ENCODE measurements at places on chromosomes 16 and 17.

DNA sequence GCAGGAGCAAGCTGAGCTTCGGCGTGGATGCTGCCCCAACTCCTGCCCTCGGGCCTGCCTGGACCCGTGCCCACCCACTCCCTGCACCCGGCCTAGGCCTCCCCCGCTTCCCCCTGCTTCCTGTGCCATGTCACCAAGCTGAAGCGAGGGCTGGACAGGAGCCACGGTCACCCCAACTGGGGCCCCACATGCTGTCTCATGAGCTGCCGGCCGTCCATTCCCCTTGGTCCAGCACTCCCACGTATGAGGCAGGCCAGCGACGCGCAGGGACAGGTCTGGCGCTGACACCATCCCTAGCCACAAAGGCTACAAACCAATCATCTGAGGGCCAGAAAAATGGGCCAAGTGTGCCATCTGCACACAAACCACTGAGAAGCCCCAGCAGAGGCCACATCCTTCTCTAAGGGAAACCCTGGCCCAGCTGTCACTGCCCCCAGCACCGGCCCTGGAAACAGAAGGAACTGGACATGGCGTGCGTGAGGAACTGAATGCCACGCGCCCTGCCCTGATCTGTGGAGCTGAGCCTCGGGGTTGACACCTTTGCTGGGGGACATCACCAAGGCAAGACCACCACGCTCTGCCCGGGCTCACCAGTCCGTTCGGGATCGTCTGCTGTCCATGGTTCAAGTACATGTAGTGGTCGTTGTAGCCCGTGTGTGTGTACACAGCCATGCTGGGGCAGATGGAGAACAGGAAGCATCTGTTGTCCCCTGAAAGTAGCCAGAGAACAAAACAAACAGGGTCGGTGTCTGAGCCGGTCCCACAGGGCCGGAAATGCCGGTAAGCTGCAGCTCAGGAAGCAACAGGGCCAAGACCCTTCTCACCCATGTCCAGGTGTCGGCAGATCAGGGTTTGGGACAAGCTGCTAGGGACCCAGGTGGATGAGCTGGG, 22.2 kb downstream of the MEAK7 start:
- no peak for DNase-seq

- DNase-seq, result no peak
Observed at GRCh38 chr17:74240618-74241205, 27.3 kb downstream of the TTYH2 start.

DNA sequence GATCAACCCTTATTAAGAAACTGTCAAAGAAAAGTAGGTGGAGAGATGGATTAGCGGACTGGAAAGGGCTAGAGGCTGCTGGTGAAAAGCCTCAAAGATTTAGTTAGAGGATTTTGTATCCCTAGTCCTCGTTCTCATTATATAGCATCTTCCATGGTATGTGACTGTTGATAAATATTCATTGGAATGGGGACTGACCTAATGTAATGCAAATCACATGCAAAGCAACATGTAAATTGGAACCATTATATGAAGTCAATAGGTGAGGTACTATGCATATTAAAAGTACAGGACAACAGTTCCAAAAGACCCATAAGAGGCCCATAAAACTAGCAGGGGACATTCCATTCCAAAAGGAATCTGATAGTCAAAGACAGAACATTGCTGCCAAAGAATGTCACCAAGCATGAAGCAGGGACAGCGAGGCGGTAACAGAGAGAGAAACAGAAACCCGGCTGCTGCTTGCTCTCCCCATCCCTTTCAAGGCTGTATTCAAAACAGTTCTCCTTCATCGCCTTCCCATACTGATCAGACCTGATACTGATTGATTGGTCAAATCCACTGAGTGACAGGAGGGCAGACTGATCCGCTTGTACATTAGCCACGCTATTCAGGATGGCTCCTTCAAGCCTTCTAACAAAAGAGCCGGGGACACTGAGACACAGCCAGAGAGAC, 44.5 kb downstream of the SOX9 start:
- no peak for DNase-seq

DNA sequence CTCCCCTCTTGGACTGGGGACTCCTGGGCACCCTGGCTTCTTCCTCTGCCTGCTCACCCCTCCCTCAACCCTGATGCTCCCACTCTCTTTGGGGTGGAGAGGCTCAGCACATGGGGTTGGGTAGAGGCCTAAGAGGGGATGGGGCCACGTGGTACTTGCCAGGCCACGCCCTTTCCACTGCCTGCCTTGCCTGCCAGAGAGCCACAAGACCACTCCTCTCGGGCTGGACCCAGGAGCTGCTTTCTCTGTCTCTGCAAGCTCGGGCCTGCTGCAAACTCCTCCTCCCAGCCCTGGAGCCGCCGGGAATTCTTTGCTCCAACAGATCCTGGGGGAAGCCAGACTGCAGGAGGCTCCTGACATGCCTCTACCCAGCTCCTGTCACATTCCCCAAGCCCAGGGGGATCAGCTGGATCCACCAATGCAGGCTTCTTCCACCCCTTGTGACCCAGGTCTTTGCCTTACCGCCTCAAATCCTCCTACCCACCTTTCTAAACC, 11.8 kb downstream of the DLX4 start:
- DNase-seq, result no peak

GRCh38 chr16:5551909-5552308, 454.3 kb upstream of the EEF2KMT start:
- no peak for DNase-seq

GRCh38 chr17:79779084-79779529, 1.2 kb downstream of the CBX2 start:
- DNase-seq, result no peak

GRCh38 chr17:69597898-69598692, 183.6 kb downstream of the MAP2K6 start:
- DNase-seq, result no peak

DNA sequence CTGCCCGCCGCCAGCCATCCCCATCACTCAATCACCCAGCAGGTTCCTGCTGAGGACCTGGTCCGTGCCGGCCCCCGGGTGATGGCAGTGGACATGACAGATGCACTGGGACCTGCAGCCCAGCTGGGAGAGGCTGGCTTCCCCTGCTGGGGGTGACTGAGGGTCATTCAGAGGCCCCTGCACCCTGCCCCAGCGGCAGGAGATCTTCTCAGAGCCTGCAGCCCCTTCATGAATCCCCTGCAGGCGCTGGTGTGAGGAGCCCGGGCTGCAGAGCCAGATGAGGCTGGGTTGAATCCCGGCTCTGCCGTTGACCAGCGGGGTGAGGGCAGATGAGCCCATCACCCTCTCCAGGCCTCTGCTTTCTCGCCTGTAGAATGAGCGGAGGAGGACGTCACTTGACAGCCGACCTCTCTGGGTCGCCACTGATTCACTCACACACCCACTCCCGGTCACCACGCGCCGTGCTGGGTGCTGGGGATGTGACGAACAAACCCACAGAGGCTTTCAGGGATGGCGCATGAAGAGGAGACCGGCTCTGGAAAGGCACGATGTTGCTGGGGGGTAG, 95.2 kb upstream of the CIBAR2 start:
- no peak for DNase-seq

DNA sequence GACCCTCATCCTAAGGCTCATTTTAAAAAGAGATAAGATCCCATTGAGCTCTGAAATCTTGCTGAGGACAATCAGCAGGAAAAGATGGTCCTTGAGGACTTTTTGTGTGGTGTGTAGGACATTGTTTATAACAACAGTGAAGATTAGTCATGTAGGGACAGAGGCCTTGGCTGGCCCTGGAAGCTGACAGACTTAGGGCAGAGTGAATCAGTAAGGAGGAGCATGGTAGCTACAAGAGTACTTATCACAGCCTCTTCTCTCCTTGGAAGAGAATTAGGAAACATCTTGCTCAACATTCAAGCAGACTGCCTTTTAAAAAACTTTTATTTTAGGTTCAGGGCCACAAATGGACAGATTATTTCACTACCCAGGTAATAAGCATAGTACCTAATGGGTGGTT, 665.9 kb upstream of the SALL1 start:
- DNase-seq, result no peak

- peak; percentile 26 for DNase-seq
Observed at GRCh38 chr17:43905985-43906852, 1.1 kb downstream of the MPP2 start.

DNA sequence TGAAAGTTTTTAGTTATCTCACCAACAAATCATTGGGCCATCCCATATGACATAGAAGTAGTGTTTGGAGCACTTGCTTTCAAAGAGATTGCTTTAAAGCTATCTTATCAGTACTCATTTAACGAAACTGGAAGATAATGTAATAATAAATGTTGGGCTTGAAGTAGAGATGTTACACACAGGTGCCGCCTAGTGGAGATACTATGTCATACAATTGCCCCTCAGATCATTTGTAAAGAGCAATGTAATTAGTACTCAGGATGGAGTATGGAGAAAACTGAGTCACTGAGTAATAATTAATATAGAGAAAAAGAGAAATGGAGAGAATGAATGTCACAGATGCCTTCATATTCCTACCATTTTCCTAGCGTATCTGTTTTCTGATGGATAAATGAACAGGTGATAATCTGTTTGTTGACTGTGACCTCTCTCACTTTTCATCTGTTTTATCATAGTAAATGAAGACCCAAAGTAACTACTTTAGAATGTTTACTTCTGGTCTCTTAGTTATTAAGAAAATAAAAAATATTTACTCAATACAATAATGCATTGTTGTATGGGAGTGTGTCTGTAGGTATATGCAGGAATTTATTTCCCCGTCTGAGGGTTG, 80.4 kb downstream of the EFCAB5 start:
- DNase-seq, result no peak

DNA sequence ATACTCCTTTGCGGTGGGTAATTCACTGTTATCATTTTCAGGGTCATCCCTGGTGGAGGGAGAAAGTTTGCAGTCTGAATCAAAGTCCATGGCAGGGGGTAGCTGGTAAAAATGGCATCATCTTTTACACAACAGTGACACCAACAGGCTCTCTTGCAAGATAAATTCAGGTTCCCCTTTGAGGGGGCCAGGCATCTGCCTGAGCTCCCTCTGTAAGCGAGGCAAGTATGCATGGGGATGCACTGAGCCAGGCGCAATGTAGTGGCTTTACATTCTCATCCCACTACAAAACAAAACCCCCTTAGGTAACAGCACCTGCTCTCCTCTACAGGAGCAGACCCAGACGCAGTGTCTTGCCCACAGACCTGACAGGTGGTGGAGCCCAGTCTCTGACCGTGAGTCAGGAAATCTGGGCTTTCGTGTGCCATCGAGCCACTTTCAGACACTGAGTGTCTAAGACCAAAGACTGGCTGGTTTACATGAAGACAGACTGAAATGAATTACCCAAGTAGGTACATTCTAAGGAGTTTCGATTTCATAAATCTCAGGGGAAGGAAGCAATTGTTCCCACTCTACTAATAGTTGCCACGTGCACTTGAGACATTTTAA, 17.7 kb downstream of the LITAFD start:
- no peak for DNase-seq

GRCh38 chr16:47627085-47627639, 166.0 kb downstream of the PHKB start:
- no peak for DNase-seq

DNA sequence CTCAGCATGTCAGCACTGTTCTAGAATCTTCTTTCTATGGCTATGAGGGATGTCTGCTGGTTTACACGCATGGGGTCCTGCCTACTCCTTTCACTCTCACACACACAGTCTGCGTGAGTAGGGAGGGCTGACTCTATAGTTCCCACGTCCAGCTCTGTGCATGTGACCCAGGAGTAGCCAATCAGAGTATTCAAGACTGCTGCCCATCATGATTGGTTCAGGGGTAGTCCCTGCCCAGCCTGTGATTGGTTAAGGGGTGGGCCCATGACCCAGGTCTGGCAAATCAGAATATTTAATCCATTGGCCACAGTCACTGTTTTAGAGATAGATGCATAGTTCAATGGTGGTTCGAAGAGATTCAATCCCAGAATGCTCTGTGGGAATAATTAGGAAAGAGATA, 151.3 kb upstream of the IRX3 start:
- DNase-seq, result no peak

DNA sequence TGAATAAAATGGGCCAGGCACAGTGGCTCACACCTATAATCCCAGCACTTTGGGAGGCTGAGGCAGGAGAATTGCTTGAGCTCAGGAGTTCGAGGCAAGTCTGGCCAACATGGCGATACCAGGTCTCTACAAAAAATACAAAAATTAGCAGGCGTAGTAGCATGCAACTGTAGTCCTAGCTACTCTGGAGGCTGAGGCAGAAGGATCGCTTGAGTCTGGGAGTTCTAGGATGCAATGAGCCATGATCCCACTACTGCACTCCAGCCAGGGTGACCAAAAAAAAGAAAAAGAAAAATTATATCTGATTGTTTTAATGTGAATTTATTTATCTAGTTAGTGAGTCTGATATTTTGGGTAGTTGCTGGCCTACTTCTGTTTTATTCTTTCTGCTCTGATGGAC, 7.0 kb downstream of the IL34 start:
- DNase-seq, result no peak

- DNase-seq, result no peak
Observed at GRCh38 chr17:59406808-59407381, 75.4 kb downstream of the YPEL2 start.

DNA sequence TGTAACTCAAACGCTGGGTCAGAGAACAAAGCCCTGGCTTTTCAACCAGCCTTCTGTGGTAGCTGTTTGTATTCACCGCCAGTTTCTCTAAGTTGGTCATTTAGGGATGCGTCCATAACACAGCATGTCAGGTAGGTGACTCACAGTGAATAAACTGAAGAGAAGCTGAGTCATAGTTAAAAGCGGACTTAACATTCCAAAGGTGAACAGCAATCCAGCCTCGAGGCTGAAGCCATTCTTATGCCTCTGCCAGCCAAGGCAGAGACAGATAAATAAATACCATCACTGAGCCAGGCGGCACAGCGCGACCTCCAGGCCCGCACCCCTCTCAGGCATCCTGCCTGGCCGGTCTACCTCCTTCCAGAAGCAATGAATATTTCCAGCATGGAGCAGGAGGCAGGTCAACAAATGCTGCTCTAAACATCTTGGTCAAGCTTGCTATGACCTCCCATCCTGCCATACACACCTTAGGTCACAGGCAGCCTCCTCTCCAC, 12.4 kb upstream of the CACNG4 start:
- no peak for DNase-seq

- DNase-seq, result no peak
Observed at GRCh38 chr16:69890114-69890891, 60.8 kb upstream of the CLEC18A start.

- DNase-seq, result no peak
Observed at GRCh38 chr17:37358098-37358829, 17.5 kb upstream of the C17orf78 start.

GRCh38 chr17:49316258-49316570, 45.8 kb downstream of the ZNF652 start:
- DNase-seq, result no peak

DNA sequence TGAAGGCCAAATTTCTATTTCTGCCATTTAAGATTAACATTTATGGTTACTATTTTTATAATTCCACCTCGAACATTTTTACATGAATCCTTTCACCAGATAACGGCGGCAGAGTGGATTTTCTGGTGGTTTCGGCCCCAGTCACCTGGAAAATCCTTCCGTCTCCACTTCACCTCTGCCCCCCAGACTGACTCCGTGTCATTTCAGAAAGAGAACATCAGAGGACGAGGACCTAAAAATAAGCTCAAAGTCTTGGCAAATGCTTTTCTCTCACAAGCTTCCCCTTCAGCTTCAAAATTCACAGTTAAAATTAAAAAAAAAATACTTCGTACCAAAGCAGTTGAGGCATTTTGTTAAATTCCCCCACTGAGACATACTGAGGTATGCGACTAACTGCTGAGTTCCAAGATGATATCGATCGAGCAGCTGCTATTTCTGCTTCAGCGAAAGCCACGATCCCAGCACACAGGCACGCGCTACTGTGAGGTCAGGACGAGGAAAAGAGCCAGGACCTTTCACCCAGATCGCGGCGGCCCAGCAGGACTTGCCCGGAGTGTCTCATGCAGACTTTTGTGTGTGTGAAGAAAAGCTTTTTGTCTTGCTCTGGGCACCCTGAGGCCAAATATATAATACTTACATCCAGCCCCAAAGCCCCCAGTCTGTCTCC, 36.8 kb downstream of the ASPA start:
- DNase-seq, result no peak
